ENCODE measurements at places on chromosomes 3 and 15.

GRCh38 chr15:85350395-85350794, 30.0 kb upstream of the AKAP13 start:
- H3K4me1 ChIP-seq = peaks cover 5% of the 10 kb centered on the region
- H3K27ac ChIP-seq = no peak overlapping the region
- H3K36me3 ChIP-seq = no peaks in the 10 kb centered on the region

GRCh38 chr3:78844307-78844706, 923.5 kb downstream of the ROBO1 start:
- DNase-seq = no peak
- no peak overlapping the region for H3K4me3 ChIP-seq
- H3K27ac ChIP-seq = no peak overlapping the region

GRCh38 chr3:46546896-46547440, 19.1 kb downstream of the LRRC2 start:
- H3K4me1 ChIP-seq = no peaks in the 10 kb centered on the region
- no peaks in the 10 kb centered on the region for H3K36me3 ChIP-seq
- no peak overlapping the region for H3K4me3 ChIP-seq
- no peaks in the 10 kb centered on the region for H3K27me3 ChIP-seq
- H3K27ac ChIP-seq = no peak overlapping the region

DNA sequence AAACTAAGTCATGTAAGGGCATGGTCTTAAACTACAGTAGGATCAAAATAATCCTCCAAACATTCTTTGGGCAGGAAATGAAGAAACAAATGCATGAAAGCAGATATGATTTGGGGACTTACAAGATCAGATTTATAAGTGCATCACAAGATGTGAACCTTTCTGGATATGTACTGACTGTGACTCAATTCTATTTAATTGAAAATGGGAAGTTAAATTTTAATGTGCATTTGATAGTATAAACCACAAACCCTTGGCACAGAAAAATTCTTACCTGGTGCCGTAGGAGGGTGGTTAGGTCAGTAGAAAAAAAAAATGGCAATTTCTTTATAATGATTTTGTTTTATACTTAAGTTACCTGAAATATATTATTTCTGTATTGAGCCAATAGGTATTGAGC, 262.5 kb upstream of the TGFBR2 start:
- peak overlapping the region; percentile 80 for H3K27ac ChIP-seq
- H3K36me3 ChIP-seq = no peaks in the 10 kb centered on the region
- DNase-seq = no peak
- H3K4me1 ChIP-seq = peaks cover 14% of the 10 kb centered on the region
- no peak overlapping the region for H3K4me3 ChIP-seq

DNA sequence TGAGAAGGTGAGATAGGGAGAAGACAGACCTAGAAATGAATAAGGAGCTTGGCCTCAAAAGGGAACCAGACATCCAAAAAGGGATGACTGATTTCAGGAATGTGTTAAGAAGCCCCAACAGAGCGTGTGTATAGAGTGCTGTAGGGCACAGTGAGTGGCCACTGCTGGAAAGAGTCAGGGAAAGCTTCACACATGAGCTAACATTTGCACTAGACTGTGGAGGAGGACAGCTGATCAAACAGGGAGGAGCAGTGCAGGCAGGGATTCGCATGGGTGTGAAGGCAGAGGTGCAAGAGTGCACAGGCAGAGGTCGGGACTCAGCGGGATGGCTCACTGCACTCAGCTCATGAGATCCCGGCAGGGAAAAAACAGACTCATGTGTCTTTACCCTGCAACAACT, 61.8 kb downstream of the NPTN start:
- H3K27ac ChIP-seq = no peak overlapping the region
- peaks cover 6% of the 10 kb centered on the region for H3K4me1 ChIP-seq
- H3K27me3 ChIP-seq = no peaks in the 10 kb centered on the region
- H3K36me3 ChIP-seq = peaks cover 64% of the 10 kb centered on the region
- H3K4me3 ChIP-seq = no peak overlapping the region

- H3K4me1 ChIP-seq = no peaks in the 10 kb centered on the region
- H3K27ac ChIP-seq = no peak overlapping the region
- no peak overlapping the region for H3K4me3 ChIP-seq
- H3K27me3 ChIP-seq = no peaks in the 10 kb centered on the region
- H3K36me3 ChIP-seq = no peaks in the 10 kb centered on the region
- no peak for DNase-seq
These were observed 7.2 kb upstream of the ARRDC4 start for GRCh38 chr15:97953254-97953653.

GRCh38 chr3:147394884-147395225, 11.5 kb downstream of the ZIC4 start:
- H3K4me1 ChIP-seq = peaks cover 26% of the 10 kb centered on the region
- no peak for DNase-seq
- no peak overlapping the region for H3K27ac ChIP-seq
- no peak overlapping the region for H3K4me3 ChIP-seq
- no peaks in the 10 kb centered on the region for H3K36me3 ChIP-seq

DNA sequence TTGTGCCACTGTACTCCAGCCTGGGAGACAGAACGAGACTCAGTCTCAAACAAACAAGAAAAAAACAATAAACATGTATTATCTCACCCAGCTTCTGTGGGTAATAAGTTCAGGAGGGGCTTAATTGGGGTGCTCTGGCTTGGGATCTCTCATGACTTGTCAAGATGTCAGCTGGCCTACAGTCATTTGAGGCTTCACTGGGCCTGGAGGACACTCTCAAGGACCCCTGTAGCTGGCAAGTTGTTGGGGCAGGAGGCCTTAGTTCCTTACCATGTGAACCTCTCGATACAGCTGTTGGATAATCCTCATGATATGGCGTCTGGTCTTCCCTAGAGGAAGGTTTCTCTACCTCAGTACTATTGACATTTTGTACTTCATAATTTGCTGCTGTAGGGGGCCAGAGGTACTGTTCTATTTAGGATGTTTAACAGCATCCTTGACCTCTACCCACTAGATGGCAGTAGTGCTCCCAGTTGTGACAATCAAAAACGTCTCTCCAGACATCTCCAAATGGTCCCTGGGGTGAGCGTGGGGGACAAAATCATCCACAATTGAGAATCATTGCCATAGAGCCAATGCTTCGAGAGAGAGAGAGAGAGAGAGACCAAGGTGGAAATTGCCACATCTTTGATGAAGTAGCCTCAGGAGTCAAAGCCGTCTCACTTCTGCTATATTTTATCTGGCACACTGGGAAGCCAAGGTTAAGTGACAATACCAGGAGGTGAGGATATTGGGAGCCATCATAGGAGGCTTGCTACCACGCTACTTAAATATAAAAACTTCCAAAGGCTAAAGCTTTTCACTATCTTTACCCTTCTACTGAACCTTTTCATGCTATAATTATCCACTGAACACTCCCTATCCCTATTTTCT, 23.9 kb upstream of the SLTM start:
- no peaks in the 10 kb centered on the region for H3K36me3 ChIP-seq
- no peaks in the 10 kb centered on the region for H3K27me3 ChIP-seq
- H3K27ac ChIP-seq = no peak overlapping the region
- DNase-seq = no peak
- H3K4me3 ChIP-seq = peak overlapping the region; percentile 12
- H3K4me1 ChIP-seq = no peaks in the 10 kb centered on the region

GRCh38 chr3:126267169-126267975, 87.0 kb upstream of the ALDH1L1 start:
- peak; percentile 56 for DNase-seq
- peaks cover 72% of the 10 kb centered on the region for H3K4me1 ChIP-seq
- no peaks in the 10 kb centered on the region for H3K27me3 ChIP-seq
- H3K27ac ChIP-seq = peak overlapping the region; percentile 97
- peak overlapping the region; percentile 54 for H3K4me3 ChIP-seq
- no peaks in the 10 kb centered on the region for H3K36me3 ChIP-seq

GRCh38 chr3:7432610-7433009, 571.7 kb downstream of the GRM7 start:
- no peak for DNase-seq
- no peak overlapping the region for H3K27ac ChIP-seq
- no peaks in the 10 kb centered on the region for H3K27me3 ChIP-seq
- peaks cover 7% of the 10 kb centered on the region for H3K4me1 ChIP-seq
- no peaks in the 10 kb centered on the region for H3K36me3 ChIP-seq
- no peak overlapping the region for H3K4me3 ChIP-seq

DNA sequence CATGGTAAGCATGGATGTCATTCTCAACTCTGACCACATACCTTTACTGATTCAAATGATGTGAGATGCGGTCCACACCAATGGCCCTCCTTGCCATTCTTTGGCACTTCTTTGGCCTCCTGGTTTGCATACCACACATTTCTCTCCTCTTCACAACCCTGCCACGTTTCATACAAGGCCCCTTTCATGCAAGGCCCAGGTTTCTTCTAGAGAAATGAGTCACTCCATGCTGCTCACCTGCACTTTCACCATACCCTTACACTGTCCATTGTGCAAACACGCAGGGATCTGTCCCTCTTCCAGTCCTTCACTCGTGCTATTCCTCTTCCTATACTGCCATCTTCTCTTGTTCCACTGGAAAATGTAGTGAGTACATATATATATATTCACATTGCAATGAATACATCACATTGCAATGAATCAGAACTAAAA, 24.4 kb upstream of the SLC24A5 start:
- H3K27me3 ChIP-seq = no peaks in the 10 kb centered on the region
- DNase-seq = no peak
- H3K27ac ChIP-seq = no peak overlapping the region
- H3K4me1 ChIP-seq = no peaks in the 10 kb centered on the region

DNA sequence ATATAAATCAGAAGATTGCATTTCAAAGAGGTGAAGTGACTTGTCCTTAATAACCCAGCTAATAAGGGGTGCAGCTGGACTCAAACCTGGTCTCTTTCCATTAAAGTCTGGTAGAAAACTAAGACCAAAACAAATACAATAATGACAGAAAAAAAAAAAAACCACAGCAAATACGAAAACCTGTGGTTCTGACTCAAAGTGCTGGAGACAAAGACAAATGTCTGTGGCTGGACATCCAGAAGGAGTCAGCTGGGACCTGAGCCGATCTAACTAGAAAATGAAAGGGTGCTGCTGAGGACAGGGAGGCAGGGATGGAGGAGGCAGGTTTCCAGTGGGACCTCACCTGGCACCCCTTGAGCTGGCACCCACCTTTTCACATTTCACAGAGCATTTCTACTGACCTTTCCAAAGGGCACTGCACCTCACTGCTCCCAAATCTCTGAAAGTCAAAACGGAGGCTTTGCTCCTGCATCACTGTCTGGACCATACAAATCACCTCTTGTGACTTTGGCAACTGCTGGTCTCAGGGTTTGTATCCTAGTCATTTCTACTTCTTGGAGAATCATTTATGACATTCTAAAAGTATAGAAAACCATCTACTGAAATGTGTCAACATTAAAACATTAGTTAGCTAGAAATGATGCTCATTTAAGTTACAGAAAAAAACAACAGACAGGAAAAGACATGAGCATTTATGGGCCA, 61.7 kb downstream of the CCNL1 start:
- peaks cover 3% of the 10 kb centered on the region for H3K4me1 ChIP-seq
- no peak overlapping the region for H3K27ac ChIP-seq
- H3K4me3 ChIP-seq = no peak overlapping the region
- DNase-seq = no peak
- H3K27me3 ChIP-seq = no peaks in the 10 kb centered on the region

DNA sequence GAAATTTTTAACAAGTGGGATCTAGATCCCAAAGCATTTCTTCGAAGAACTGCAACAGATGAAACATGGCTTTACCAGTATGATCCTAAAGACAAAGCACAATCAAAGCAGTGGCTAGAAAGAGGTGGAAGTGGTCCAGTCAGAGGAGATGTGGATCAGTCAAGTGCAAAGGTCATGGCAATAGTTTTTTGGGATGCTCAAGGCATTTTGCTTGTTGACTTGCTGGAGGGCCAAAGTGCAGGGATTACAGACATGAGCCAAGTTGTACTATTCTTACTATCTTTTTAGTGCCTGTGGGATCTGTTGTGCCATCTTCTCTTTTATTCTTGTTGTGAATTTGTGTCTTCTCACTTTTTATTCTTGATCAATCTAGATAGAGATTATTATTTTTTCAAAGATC, 82.0 kb downstream of the REC114 start:
- no peak for DNase-seq
- H3K36me3 ChIP-seq = no peaks in the 10 kb centered on the region
- no peak overlapping the region for H3K27ac ChIP-seq
- H3K4me3 ChIP-seq = no peak overlapping the region

DNA sequence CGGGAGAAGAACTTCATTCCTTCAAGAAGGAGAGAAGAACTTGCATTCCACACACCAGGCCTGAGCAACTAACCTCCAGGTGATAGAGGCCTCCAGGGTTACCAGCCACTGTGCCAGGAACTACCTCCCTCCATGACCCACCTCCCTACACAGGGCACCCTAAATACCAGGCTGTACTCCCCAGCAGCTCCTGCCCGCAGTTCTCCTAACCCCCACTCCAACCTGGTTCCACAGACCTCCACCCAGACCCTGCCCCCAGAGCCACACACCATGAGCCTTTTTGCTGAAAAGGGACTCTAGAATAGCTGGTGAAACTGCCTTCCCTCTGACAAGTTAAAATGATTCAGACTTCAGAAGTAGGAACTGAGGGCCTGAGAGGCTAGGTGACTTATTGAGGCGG, 8.2 kb downstream of the IGDCC3 start:
- H3K36me3 ChIP-seq = no peaks in the 10 kb centered on the region
- H3K4me1 ChIP-seq = no peaks in the 10 kb centered on the region
- DNase-seq = no peak

- no peak for DNase-seq
- H3K4me3 ChIP-seq = no peak overlapping the region
- H3K36me3 ChIP-seq = no peaks in the 10 kb centered on the region
- no peaks in the 10 kb centered on the region for H3K4me1 ChIP-seq
These were observed 25.7 kb downstream of the ZMAT3 start for GRCh38 chr3:179045719-179046402.

- H3K36me3 ChIP-seq = peaks cover 12% of the 10 kb centered on the region
- H3K4me1 ChIP-seq = peaks cover 20% of the 10 kb centered on the region
- DNase-seq = peak; percentile 18
- H3K27me3 ChIP-seq = no peaks in the 10 kb centered on the region
- H3K27ac ChIP-seq = peak overlapping the region; percentile 45
These were observed 92.7 kb upstream of the OCA2 start for GRCh38 chr15:28191832-28192231.

DNA sequence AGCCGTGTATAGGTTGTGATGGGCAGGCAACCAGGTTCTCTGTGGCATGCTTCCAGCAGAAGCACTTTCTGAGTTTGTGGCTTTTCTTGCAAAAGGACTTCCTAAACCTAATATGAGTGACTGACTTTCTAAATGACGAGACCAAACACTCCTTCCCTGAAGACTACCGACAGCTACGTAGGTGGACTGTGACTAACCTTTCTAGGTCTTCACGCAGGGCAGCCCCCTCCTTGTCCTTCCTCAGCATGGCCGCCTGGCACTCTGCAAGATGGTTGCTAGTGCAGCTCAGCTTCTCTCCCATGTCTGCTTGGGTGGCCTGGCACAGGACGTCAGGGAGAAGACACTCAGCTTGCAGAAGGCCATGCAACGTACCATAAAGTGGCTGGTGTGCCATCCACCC, 20.9 kb downstream of the CXCR6 start:
- peaks cover 20% of the 10 kb centered on the region for H3K4me1 ChIP-seq
- H3K27me3 ChIP-seq = no peaks in the 10 kb centered on the region
- no peak overlapping the region for H3K4me3 ChIP-seq
- no peak for DNase-seq
- H3K36me3 ChIP-seq = peaks cover 79% of the 10 kb centered on the region

GRCh38 chr15:89593018-89593417, 17.7 kb downstream of the TICRR start:
- no peaks in the 10 kb centered on the region for H3K4me1 ChIP-seq
- no peaks in the 10 kb centered on the region for H3K36me3 ChIP-seq
- H3K27me3 ChIP-seq = no peaks in the 10 kb centered on the region
- no peak for DNase-seq

GRCh38 chr3:72629191-72629631, 219.0 kb downstream of the SHQ1 start:
- H3K4me1 ChIP-seq = no peaks in the 10 kb centered on the region
- no peaks in the 10 kb centered on the region for H3K36me3 ChIP-seq
- no peak overlapping the region for H3K4me3 ChIP-seq

Data from thoracic aorta (tissue), 2 donors.